ENCODE measurements at places on chromosomes 7 and 10.
A peak's percentile ranks its signal among the peaks of the same experiment; 100 is the strongest.

GRCh38 chr10:91694170-91694794 is 61.4 kb upstream of the PPP1R3C start:
- DNase-seq = peak; percentile 63

DNA sequence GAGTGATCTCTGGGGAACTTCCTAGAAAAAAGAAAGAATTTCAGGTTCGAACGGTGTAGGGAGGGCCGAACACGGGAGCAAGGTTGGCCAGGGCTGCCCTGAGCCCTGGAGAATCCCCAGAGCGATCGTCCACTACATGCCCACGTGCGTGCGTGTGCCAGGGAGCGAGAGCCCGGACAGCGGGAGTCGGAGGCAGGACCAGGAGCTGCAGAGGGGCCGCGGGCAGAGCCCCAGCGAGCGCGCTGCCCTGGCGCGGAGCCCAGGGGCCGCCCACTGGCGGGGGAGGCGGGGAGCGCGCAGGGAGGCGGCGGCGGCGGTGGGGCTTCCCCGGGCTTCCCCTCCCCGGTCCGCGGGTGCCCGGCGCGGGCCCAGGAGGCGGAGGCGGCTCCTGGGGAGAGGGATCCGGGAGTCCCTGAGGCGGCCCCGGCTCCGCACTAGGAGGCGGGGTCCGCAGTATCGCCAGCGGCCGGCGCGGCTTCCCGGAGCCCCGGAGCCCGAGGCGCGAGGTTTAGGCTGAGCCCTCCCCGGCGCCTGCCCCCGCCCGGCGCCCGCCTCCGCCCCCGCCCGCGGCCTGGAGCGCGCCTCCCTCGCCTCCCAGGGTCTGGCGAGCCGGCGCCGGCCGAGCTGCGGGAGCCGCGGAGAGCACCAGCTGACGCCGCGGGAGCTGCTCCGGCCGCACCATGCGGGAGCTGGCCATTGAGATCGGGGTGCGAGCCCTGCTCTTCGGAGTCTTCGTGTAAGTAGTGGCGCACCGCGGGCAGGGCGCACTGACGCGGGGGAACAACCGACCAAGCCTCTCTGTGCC is at the start of gene PLPP4:
Gene PLPP4 (plus strand): TSS at position 602 of the 805 bp plus-strand sequence. CDS start 79 bp downstream, at position 681.
- DNase-seq = peak; percentile 36

- no peak for DNase-seq
Measured at GRCh38 chr7:133582766-133583523, 330.1 kb downstream of the EXOC4 start.

GRCh38 chr10:91711885-91712680 is 79.2 kb upstream of the PPP1R3C start:
- DNase-seq = no peak

DNA sequence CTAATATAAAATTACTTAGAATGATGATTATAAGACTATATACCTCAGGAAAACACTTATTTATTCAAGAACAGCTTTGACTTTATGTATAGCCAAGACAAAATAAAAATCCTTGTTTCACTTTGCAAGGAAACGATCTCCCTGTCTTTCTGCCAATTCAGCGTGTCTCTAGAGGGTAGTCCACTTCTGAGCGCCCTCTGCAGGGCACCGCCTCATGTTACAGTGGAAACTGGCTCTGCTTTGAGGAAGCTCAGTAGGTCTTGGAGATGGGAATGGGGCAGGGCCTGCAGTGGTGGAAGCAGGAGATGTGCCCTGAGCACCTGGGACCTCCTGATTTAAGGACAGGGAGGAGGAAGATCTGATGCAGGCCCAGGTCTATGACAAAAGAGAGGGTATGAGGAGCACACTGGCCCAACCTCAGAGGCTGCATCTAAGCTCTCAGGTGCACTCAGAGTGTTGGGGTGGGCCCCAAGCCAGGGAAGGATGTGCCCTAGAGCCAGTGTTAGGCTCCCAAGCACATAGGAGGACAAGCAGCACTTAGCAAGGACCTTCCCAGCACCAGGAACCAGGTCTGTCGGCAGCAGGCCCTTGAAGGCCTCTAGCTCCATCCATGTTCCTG is 481.0 kb downstream of the TNS3 start:
- peak; percentile 42 for DNase-seq

DNA sequence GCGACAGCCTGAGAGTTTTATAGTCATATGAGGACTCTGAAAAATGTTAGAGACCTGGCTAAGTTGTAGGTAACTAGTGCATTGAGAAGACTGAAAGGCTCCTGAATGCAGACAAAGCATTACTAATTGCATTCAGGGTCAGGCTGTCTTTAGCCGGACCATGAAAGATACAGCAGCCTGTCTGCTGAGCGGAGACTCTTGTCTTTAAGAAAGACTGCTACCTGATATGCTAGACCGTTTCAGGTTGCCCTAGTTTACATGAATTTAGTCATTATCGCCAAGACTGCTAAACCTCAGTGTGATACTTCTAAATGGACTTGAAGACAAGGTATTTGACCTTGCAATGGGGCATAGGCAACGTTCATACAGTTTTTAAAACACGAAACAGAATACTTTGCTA is 81.2 kb downstream of the BMPR1A start:
- no peak for DNase-seq

- peak; percentile 87 for DNase-seq
Measured at GRCh38 chr10:32948451-32948850, 9.6 kb downstream of the ITGB1 start.

DNA sequence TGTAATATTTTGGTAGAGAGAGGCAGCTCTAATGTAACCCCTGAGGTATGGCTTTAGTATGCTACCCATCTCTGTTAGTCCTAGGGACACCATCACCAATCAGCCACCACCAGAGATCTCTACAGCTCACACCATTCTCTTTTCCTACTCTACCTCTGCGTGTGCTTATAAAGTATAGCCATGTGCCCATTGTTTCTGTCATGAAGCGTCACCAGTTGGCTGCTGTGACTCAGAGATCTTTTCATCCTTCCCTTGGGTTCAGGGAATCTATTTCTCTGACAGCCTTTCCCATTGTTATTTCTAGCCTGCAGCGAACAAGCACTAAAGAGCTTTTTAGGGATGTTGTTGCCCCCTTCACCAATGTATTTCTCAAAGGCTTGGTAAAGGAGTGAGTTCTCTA is 103.3 kb downstream of the TPST1 start:
- no peak for DNase-seq

- no peak for DNase-seq
Measured at GRCh38 chr10:97886286-97886685, 36.6 kb downstream of the GOLGA7B start.

DNA sequence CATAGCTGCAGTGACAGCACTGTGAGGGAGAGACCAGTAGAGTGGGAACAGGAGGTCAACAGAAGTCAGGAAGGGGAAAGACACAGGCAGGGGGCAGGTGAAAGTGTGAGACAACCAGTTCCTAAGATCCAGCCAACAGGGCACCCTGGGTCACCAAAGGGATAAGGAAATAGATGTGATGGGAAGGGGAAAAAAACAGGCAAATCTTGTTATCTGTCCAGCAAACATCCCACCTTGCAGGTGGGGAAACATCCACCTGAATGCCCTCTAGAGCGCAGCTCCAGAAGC is 42.5 kb downstream of the DPCD start:
- no peak for DNase-seq

GRCh38 chr10:26690731-26691475 is 6.6 kb upstream of the PDSS1 start:
- no peak for DNase-seq

DNA sequence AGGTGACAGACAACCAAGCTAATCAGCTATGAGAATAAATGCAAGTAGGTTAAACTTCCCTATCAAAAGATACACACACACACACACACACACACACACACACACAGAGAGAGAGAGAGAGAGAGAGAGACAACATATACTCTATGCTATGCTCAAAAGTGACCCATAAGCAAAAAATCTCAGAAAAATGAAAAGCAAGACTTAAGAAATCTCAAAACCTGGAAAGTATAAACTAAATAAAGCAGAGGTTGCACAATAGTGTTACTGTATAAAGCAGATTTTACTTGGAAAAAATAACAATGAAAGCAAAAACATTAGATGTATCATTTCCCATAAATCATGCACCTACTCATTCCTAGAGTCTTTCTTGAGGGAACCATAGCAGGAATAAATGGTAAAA is 221.5 kb downstream of the INHBA start:
- DNase-seq = no peak

DNA sequence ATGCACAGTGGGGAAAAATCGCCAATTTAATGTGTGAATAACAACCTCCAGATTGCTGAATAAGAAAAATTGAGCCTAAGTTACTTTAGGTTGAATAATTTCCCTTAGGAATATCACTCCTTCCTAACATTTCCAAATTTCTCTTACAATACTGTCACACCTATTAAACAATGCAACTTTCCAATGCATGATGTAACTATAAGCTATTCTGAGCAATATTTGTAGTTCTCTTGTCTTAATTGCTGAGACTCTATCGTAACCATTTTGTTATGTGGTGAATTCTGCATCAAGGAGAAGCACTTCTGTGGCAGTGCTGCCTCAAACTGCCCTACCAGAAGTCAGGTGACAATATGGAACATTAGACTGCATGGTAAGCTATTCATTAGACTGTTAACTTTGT is 386.7 kb upstream of the LRRN3 start:
- no peak for DNase-seq

DNA sequence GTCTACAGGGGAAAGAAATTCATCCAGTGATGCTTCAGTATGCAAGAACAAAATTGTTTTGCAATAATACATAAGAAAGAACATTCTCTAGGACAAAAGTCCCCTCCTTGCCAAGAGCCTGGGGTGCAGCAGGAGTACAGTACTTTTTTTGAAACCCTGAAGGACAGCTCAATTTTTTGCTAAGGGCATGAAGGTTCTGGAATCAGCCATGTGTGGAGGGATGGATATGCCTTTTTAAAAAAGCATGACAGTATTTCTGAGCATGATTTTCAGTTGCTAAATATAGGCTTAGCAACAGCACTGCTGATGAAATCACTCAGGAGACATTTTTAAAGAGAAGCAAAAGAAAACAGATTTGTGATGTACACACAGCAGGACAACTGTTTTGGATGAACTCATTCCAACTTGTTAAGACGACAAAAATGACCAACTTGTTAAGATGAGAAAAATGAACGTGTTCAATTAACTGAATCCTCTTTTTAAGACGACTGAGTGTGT is 39.3 kb downstream of the HBP1 start:
- no peak for DNase-seq

DNA sequence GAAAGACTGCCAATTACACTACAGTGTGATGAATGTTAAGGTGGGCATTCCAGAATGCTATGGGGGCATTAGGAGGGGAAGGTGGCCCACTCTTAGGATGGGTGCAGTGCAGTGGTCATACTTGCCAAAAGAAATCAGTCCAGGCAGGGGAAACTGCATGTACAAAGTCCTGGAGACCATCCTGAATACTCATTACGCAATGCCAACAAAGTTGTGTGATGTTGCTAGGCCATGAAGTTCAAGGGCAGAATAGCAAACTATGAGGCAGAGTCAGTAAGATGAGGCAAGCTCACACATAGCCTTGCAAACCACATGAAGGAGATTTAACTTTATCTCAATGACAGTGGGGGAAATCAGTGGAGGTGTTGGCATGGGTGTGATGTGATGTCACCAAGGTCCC is 49.8 kb upstream of the SLC35B4 start:
- DNase-seq = no peak

GRCh38 chr7:139044813-139045794 is 9.3 kb upstream of the ZC3HAV1L start:
- peak; percentile 63 for DNase-seq

- DNase-seq = no peak
Measured at GRCh38 chr10:16789261-16789660, 28.0 kb downstream of the RSU1 start.

DNA sequence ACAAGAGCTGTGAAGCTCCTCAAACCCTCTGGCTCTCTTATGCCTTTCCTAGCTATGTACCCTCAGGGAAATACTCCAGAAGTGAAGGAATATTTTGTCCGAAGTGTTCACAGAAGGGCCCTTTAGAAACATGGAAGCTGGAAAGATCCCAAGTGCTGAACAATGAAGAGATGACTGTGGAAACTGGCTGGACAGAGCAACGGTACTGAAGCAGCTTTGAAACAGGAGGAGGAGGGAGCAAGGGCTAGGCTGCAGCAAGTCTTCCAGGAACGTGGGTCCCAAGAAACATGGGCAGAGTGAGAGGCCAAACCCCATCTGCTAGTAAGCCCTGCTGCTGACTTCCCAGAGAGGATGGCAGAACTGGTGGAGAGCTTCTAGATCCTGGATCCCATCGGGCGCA is 3.0 kb upstream of the PSAP start:
- peak; percentile 33 for DNase-seq

- DNase-seq = no peak
Measured at GRCh38 chr7:107953924-107954303, 49.0 kb downstream of the LAMB1 start.

DNA sequence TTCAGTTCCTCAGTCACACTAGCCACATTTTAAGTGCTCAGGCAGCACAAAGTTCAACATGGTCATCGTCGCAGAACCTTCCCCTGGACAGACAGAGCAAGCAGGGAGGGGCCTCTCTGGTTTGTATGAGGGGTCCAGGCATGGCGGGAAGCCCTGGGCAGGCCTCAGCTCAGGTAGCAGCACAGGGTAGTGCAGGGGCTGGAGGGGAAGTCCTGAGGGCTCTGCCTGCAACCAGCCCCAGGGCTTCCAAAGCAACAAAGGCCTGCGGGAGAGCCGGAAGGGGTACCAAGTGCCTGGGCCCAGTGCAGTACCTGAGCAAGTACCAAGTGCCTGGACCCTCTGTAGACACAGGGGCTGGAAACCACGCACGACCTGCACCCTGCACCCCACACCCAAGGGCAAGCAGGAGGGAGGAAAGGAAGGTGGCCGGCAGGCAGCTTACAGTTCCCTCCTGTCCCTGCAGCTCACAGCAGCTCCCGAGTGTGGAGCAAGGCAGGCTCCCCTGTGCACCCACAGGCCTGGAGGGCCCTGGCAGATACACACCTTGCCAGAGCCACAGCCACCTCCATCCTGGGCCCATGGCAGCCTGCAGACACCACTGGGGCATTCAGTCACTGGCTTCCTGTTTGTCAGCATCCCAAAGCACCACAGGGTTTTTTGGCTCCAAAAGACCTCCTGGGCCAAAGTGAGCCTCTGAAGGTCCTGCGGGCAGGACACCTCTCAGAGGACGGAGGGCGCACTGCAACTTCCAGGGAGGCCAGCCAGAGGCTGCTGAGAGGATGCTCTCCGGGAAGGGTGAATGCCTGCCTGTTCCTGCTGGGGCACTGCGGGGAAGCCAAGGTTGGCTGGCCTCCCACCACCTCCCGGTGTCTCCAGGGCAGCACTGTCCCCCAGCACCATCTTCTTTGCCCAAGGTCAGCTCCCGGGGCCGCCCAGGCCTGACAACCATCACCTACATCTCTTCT is 6.5 kb upstream of the RET start:
- no peak for DNase-seq

DNA sequence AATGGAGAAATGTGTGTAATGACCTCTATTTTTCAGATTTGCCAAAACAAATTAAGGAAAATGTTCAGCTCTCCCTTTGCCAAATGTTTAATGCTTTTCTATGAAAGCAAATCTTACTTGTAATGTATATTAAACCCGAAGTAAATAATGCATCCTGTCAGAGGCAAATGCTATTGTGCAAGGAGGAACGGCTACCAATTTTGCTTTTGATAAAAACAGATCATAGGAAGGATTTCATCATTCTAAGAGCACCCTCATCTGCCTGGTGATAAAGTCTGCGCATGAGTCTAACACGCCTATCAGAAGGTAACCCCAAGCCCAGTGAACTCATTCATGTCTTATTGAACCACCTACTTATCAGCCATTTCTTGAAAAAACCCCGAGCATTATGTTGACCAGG is 412.4 kb upstream of the MKI67 start:
- DNase-seq = no peak
